Activated naive CD4-positive, alpha-beta T cell treated with Interleukin-2 at 50 U/mL for 16 hours (primary cell): ENCODE measurements at places on chromosomes 7 and 10.

GRCh38 chr7:131293018-131293417, 34.7 kb upstream of the MKLN1 start:
- DNase-seq, result no peak

GRCh38 chr10:126250045-126250444, 138.2 kb downstream of the ADAM12 start:
- no peak for DNase-seq

DNA sequence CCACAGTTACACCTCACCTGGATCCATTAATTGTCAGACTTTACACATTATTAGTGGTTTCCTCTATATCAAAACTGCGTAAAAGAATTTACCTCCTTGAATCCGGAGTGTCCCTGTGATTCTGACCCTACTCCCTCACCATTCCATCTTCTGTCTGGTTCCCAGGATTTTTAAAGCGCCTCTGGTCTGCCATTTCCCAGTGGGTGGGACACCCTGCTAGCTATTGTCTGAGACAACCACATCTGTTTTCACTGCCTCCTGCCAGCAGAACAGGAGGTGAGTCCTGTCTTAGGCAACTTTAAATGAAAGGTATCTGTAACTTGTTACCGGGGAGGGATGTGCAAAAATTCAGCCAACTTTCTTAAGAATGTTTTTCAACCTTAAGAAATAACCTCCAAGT, 2.3 kb downstream of the MACROH2A2 start:
- no peak for DNase-seq

DNA sequence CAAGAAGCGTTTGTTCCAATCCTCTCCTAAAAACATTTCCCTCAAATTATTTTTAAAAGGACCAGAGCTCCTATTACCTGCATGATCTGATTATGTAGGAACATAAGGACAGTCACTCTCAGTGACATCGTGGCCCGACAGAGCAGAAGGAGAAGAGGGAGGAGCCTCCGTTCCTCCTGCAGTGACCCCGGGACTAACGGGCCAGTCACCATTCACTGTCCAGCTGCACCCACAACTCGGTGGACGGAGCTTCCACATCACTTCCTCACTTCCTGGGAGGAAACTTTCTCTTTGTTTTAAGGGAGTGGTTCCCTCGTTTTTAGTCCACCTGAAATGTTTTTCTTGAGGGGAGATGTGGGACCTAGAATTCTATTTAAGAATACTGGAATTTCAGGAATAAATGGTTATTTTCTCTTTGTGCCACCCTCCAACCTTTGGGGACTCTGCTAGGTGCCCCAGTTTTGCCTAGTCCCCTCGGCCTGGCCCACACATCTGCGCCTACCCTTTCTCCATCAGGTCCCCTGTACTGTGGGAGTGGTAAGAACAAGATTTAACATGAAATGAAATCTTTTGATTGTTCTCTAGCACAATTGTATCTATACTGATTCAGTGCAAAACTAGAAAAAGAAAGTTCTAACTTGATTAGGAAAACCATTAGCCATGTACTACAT, 173.5 kb upstream of the RNF32 start:
- no peak for DNase-seq

DNA sequence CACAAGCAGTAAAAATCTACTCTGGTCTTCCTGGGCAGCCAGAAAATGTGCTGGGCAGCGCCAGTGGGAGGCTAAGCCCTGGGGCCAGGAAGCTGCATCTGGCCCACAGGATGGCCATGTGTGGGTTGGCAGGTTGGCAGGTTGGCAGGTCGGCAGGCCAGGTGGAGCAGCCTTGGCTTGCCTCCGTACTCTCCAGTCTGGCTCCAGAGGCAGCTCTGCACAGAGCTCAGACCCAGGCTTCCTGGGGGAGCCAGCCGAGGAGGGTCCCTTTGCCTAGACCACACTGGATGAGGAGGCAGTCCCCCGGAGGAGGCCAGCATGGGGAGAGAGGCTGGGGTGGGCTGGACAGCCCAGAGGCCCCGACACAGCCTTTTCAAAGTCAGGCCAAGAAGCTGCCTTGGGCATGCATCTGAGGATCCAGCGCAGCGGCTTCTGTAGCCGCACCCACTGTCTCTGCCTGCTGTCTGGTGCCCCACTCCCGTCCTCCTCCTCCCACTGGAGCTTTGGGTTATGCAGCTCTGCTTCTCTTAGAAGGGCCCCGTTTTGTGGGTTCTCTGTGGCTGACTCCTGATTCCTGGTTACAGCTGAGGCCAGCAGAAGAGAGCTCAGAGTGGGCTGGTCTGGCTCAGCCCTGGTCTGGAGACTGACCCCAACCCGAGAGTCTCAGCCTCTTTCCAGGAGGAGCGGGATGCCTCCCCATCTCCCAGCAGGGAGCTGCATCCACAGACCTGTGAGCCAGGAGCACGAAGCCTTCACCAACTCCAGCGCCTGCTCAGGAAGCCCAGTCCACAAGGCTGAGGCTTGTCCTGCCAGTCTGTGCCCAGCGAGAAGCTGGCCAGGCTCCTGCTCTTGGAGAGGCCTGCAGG, 44.6 kb downstream of the CFAP46 start:
- DNase-seq, result no peak

- DNase-seq, result no peak
These were observed 186.1 kb downstream of the PRKG1 start for GRCh38 chr10:51260376-51260775.

GRCh38 chr10:74932648-74933047, 106.2 kb downstream of the KAT6B start:
- no peak for DNase-seq

- no peak for DNase-seq
These were observed 17.1 kb downstream of the CPA5 start for GRCh38 chr7:130361681-130362080.

GRCh38 chr7:36487756-36488336, 98.2 kb downstream of the ANLN start:
- DNase-seq, result peak; percentile 6

GRCh38 chr10:101055411-101055810, 6.4 kb upstream of the KAZALD1 start:
- DNase-seq, result no peak

GRCh38 chr10:78292250-78292981, 258.8 kb downstream of the RPS24 start:
- DNase-seq, result no peak

DNA sequence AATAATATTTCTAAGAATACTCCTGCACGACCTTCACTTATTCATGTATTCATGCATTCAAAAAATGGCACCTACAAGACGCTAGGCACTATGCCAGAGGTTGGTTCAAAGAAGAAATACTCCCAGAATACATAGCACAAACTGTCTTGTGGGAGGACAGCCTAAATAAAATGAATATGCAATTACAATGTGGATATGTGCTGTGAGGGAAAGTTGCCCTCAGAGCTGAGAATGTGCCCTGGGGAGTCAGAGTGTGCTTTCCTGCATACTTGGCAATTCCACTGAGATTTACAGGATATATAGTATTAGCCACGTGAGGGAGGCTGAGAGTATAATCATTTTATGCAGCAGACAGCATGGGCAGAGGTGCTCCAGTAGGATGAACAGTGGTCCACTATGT, 872.9 kb downstream of the GRID1 start:
- no peak for DNase-seq

- DNase-seq, result no peak
These were observed 50.6 kb downstream of the ZNF277 start for GRCh38 chr7:112257073-112257472.

GRCh38 chr7:135710417-135711138, 17.4 kb downstream of the SLC13A4 start:
- peak; percentile 4 for DNase-seq

- no peak for DNase-seq
These were observed 32.2 kb downstream of the MRPS33 start for GRCh38 chr7:140982508-140982907.

DNA sequence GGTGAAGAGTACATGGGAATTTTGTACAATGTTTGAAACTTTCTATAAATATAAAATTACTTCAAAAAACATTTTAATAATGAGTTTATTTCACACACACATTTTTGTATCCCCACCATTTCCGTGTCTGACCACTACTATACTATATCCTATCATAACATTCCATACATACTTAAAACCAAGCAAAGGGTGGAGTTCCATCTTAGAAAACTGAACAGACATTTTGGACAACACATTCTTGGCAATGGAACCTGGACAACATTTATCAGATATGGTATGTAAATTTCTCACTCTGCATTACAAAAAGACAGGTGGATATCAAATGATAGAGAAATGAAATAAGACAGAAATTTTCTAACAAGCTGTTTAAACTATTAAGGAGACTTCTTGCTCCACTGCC, 168.9 kb downstream of the TWIST1 start:
- DNase-seq, result no peak

DNA sequence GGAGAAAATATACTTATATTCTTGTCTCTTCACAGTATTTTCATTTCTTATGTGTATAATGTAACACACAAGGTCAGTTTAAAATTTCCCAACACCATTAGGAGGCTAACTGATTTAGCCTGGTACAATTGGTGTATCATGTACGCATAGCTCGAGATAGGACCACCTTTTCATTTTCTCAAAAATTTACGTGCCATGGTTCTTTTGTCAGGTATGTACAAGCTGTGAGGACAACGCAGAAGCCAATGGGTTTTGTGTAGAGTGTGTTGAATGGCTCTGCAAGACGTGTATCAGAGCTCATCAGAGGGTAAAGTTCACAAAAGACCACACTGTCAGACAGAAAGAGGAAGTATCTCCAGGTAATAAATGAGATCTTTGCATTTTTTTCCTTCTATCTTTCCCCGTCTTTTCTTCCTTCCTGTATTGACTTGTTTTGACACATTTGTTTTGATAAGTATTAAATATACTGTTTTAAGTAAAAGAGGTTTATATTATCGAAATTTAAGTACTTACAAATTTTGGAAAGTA, 55.0 kb downstream of the TRIM24 start:
- no peak for DNase-seq

DNA sequence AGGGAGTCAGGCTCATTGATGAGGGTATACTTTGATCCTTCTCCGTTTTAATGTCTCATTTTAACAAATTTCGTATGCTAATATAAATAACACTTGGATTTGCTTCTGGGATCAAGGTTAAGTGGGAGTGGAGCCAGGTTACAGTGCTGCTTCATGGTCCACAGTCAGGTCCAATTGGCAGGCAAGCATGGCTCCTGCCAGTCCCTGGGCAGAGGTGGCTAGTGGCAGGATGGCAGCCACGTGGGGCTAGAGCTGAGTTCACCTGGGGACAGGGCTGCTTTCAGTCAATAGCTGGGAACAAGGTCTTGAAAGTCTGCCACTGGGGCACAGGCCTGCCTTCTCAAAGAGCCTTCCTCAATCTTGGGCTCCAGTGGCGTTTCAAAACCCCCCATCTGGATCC, 16.0 kb upstream of the VWA2 start:
- no peak for DNase-seq

GRCh38 chr7:108805808-108806397, 236.2 kb downstream of the DNAJB9 start:
- no peak for DNase-seq

GRCh38 chr10:17609523-17610079, 7.6 kb downstream of the HACD1 start:
- DNase-seq, result peak; percentile 9

- DNase-seq, result no peak
These were observed 60.5 kb downstream of the PWWP2B start for GRCh38 chr10:132457328-132458070.

DNA sequence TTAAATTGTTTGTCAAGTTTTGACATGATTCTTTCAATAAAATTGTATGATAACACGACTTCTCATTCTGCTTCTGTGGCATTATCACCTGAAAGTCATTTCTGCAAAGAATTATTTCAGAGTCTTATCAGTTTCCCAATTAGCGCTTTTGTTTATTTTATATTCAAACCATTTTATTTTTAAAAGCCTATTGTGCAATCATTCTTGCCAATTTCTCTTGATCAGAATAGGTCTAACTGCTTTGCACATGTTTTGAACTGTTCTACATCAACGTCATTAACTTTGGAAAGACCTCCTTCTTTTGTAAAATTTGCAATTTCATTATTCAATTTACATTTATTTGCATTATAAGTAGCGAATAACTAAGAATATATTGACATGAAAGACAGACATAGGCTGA, 758.1 kb downstream of the CNTNAP2 start:
- no peak for DNase-seq

DNA sequence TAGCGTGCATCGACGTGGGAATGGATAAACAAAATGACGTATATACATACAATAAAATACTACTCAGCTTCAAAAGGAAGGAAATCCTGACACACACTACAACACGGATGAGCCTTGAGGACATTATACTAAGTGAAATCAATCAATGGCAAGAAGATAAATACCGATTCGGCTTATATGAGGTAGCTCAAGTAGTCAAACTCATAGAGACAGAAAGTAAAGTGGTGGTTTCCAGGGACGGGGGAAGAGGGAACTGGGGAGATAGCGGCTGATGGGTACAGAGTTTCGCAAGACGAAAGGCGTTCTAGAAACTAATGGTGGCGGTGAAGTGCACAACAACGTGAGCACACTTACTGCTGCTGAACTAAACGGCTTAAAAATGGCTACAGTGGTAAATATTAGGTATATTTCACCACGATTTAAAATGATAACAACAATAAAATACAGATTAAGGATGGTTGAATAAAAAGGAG, 516.7 kb downstream of the PARD3 start:
- DNase-seq, result no peak

DNA sequence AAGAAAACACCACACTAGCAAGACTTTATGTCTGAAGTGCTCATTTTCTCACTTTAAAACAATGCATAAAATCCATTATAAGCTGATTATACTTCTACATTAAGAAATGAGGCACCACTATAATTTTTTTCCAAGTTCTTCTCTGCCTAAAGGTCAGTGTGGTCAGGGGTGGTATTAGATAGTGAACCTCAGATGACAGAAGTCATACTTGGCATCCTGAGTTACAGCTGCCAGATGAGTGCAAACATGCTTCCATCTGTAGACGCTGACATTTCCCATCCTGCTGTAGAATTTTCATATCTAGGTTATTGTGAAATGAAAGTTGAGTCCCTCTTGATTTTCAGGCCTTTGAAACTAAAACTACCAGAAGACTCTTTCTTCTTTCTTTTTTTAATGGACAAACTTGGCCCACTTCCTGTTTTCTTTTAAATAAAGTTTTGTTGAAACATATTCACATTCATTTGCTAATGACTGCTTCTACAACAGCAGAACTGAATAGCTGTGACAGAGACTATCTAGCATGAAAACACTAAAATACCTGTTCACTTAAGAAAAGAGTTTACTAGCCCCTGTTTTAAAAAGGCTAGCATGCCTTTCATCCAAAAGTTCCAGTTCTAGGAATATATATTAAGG, 900.8 kb downstream of the XPNPEP1 start:
- DNase-seq, result no peak

DNA sequence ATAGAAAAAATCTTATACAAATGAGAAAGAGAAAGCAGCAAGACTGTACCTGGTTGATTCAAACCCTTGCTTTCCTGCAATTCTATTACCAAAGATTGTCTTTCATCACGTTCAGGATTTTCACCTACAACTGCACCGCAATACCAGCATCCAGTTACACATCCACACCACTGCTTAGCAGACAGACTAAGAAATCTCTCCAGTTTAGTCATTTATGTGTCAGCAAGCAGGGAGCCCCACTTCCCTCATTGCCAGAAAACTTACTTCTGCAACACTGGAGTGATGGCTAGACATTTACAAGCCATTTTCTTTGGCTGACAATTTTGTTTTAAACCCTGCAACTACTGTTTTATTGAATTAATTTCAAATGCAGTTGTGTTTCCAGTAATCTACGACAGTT, 359.6 kb upstream of the MEOX2 start:
- no peak for DNase-seq
